ENCODE measurements at places on chromosomes 2 and 18.

- no peak for DNase-seq
Measured at GRCh38 chr2:102686479-102687439, 67.4 kb downstream of the SLC9A2 start.

DNA sequence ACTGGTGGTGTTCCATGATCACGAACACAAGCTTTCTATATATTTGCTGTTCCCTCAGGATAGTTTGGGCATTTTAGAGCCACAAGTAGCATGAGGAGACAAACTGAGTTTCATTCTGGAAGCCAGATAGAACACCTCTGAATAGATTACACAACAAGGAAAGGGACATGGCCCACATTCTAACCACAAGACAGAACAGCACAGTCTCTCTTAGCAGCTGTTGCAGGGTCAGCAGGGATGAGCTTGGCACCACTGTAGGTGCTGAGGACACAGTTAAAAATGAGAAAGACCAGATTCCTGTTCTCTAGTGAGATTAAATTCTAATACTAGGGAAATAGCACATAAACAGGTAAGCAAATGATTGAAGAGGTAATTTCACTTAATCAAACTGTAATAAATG, 235.3 kb downstream of the ZNF407 start:
- no peak for DNase-seq

DNA sequence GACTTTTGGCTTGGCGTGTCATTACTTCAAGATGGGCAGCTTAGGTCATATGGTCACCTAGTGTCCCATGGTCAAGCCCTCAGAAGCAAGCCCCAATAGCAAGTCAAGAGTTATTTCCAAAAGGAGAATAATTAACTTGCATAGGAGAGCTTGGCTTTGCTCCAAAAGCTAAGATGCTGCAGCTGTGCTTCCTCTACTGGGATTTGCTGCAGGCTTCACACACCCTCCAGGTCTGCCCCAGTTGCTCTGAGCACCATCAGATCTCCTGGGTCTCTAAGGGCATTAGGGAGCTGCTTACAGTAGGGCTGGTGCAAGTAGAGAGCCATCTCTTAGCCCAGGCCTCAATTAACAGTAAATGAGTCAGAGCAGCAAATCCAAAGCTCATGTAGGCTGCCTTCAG, 46.6 kb downstream of the THUMPD2 start:
- no peak for DNase-seq

- no peak for DNase-seq
Measured at GRCh38 chr18:10660179-10660884, 134.5 kb downstream of the NAPG start.

DNA sequence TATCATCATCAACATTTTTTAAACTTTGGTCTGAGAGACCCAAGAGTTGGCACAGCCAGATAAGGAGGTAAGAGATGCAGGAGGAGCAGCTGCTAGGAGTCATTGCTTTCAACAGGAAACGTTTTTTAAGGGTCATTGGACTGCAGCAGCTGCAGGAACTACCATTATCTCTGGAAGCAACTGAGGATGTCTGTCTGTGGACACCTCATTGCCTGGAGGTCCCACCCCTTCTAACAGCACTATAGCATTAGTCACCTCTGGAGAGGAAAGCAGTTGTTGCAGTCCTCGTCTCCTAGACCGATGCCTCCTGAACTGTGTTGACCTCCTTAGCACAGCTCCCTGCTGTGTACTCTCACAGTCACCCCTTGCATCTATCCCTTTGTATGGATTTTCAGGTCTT, 21.5 kb upstream of the FSHR start:
- no peak for DNase-seq

DNA sequence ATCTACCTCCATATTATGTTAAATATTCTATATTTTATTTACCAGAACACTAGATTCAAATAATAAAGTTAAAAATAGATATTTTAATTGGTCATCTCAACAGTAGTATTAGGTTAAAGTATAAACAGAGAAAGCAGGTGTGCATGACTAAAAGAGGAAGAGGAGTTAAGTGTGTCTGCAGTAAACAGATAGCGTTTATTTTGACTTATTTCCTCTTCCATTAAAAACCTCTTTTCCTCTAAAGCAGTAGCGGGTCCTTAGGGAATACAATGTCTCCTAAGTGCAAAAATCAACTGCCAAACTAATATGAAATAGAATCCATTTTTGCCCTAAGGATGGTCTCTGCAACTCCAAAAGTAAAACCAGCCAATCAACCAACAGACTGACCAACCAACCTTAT, 27.7 kb downstream of the EIF2AK3 start:
- no peak for DNase-seq

GRCh38 chr18:76451396-76452331, 43.4 kb downstream of the ZNF516 start:
- no peak for DNase-seq

DNA sequence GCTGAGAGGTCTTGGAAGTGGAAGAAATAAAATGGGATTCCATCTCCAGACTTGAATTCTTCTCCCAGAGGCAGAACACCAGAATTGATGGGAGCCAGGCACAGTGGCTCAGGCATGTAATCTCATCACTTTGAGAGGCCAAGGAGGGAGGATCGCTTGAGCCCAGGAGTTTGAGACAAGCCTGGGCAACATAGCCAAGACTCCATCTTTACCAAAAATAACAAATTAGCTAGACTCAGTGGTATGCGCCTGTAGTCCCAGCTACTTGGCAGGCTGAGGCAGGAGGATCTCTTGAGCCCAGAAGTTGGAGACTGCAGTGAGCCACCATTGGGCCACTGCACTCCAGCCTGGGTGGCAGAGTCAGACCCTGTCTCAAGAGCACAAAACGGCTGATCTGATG, 144.3 kb downstream of the C1D start:
- DNase-seq, result no peak

GRCh38 chr2:127043367-127044164, 63.4 kb downstream of the BIN1 start:
- no peak for DNase-seq

- no peak for DNase-seq
Measured at GRCh38 chr2:165857876-165858275, 63.8 kb upstream of the GALNT3 start.

DNA sequence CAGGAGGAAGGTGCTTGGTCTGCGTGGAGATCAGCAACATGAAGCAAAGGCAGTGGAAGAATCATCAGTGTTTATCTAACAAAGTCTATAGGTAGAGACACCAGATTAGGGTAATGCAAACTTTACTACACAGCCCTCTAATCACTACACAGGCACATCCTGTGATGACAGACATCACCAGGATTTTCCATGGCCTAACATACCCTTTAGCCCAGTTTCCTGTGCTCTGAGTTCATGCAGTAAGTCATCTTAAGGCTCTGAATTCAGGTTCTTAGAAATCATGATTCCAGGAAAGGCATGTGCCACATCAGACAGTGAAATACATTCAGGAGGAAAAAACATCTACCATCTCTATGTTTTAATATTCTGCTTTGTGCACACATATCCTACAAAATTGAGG, 708.5 kb upstream of the SLC8A1 start:
- no peak for DNase-seq

- DNase-seq, result no peak
Measured at GRCh38 chr2:210654091-210654490, 97.7 kb downstream of the CPS1 start.

DNA sequence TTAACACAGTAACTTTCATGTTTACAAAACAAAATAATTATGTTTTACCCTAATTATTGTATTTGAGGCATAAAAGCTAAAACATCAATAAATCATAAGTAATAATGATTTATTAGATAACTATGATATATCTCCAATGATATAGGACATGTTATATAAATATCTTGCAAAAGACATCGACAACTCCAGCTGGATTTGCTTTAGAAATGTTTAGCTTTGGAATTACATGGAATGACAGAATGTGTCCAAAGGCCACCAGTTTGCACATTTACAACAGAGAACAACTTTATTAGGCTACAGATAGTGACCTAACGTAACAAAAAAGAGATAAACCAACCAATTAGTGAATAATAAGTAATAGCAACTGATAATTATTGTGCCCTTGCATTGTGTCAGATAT, 475.7 kb downstream of the DCC start:
- DNase-seq, result no peak

DNA sequence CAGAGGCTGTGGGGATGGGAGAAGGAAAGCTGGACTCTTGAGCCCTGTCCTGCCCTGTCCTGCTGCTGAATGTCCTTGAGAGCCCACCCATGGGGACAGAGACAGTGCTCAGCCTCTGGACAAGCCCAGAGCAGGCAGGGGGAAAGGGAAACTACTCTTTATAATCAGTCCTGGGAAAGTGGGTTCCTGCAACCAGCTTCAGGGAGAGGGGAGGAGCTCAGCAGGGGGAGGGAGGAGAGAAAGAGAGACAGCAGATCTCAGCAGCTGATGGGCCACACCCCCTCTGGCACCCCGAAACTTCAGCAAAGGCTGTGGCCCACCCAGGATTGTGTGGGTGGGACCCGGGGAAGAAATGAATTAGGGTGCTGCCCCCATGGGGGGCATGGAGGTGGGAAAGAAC, 11.6 kb downstream of the ECEL1 start:
- DNase-seq, result no peak

DNA sequence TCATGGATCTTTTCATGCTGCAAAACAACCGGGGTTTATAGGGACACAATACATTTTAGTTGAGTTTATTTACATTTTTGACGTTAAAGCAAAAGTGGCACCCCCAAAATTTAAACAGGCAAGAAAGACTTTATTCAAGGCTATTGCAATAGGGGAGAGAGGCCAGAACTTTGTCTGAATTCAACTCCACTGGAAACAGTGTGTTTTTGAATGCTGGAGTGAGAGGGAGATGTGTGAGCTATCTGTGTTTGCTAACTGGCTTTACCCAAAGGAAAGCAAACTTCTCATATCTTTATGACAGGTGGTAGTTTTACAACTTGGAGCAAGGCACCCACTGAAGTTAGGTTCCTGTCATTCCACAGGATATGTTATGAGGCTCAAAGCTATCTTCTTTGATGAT, 207.4 kb downstream of the AGPS start:
- no peak for DNase-seq

DNA sequence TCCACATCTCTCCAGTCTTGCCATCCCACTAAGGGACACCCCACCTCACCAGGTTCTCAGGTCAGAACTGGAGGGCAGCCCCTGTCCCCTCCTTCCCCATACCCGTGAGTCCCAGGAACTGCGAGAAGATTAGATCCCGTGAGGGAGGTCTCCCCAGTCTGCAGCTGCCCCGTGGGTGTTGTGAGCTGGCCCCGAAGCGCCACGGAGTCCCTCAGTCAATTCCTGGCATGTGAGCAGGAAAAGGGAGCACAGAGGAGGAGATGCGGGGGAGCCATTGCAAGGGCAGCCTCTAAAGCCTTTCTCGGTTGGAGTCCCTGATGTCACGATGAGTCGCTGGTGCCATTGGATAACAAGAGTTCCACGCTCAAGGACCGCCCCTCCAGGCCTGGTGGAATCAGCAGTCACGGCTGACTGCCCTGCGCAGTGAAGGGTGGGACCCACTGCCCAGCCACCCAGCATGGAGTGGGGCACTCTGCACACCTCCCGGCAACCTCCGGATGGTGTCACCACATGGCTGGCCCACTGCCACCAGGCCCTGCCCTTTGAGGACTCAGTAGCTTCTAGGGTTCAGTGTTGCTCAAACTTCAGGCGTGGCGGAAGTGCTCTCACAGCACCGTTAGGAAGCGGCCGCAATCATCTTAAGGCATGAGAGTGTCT, 434.9 kb upstream of the MYT1L start:
- no peak for DNase-seq

DNA sequence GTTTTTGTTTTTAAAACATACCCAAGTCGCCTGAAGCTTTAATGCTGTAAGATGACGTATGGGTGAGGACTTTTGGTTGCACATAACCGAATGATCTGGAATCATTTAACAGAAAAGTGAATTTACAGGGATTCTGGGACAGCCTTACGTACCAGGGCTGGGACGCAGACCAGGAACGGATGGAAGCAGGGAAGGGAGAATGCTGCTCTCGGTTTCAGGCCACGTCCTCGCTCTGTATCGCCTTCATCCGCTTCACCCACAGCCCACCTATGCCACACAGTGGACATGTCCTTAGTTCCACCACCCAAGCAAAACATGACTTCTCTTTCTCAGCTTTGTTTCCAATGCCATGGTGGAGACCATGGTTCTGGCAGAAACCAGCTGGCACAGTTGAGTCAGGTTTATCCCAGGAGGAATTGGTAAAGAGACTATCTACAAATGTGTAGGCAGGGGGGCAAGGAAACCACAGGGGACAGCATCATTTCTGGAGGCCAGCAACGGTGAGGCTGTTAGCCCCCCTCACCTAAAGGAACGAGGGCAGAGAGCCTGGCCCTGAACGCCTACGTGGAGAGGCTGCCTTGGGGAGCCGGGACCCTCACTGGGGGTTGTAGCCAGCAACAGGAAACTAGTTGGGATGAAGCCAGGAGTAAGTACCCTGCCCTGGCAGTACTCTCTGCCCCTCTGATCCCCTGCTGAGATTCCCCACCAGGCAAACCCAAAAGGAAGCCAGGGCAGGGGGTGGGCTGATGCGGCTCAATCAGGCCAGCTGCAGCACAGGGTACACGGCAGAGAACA, 132.5 kb downstream of the NDUFA10 start:
- no peak for DNase-seq

- DNase-seq, result no peak
Measured at GRCh38 chr18:14962626-14963025, 214.7 kb downstream of the ANKRD30B start.

GRCh38 chr2:6999211-6999877, 82.1 kb downstream of the RNF144A start:
- no peak for DNase-seq

DNA sequence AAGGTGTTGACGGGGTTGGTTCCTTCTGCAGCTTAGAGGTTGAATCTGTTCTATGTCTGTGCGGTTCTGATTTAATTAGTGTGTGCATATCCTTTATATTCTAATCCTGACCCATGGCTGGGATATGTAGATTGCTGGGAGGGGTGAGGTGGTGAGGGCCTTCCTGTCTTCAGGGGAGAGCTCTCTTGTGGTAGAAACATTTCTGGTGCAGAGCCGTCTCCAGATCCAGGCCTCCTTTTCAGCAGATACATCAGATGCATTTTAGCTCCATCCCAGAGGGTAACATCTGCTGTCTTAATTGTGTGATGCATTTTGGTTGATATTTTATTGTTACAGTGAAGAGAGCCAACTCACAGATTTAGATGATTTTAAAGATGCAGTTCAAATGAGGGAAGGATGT, 227.8 kb downstream of the AGAP1 start:
- no peak for DNase-seq

DNA sequence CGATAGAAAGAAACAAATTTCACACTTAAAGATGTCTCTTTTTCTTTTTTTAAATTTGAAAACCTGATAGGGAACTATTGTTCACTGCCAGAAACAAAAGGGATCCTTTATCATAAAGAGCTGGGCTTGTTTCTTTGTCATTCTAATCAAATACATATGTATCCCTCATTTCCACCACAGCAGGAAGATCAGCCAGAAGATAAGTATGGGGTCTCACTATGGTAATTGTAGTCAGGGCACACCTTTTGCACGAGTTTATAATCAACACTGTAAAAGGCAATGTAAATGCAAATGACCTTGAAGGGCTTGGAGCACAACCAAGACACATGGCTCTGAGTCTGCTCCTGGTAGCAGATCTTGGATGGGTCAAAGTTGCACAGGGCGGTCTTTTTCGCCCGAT, 109.5 kb downstream of the NXPH2 start:
- DNase-seq, result no peak

- DNase-seq, result no peak
Measured at GRCh38 chr2:61255580-61256437, 93.8 kb downstream of the C2orf74 start.
